ENCODE measurements at places on chromosomes 6 and 20. TPM values are rescaled to one million over a fixed set of nuclear protein-coding genes. Genes with fewer than 3 reads are reported as not detected.

CST5 gene
- total RNA-seq: not detected

GTPBP2 gene
- total RNA-seq: 38.0 TPM

DPPA5 gene
- not detected for total RNA-seq

COL20A1 gene
- 8.8 TPM for total RNA-seq

L3MBTL1 gene
- 50.8 TPM for total RNA-seq

SLC17A1 gene
- not detected for total RNA-seq

TMEM14B gene
- total RNA-seq: 59.3 TPM

B4GALT5 gene
- 38.9 TPM for total RNA-seq

PREX1 gene
- total RNA-seq: 171 TPM

RAD21L1 gene
- total RNA-seq: 2.3 TPM

PCIF1 gene
- total RNA-seq: 39.4 TPM

GSTA2 gene
- not detected for total RNA-seq

FYN gene
- total RNA-seq: 218 TPM

XRN2 gene
- 30.2 TPM for total RNA-seq

LY6G6F gene
- not detected for total RNA-seq

TRIM40 gene
- total RNA-seq: not detected

MATN4 gene
- 0.23 TPM for total RNA-seq

IL17F gene
- not detected for total RNA-seq

MLN gene
- total RNA-seq: not detected

RFX6 gene
- total RNA-seq: not detected

THBD gene
- total RNA-seq: 1.6 TPM

OPRL1 gene
- total RNA-seq: 13.6 TPM

SIRPB2 gene
- 5.1 TPM for total RNA-seq

CLVS2 gene
- 38.0 TPM for total RNA-seq

RNF39 gene
- not detected for total RNA-seq

C6orf15 gene
- not detected for total RNA-seq

RARS2 gene
- 22.3 TPM for total RNA-seq

FNDC11 gene
- total RNA-seq: 0.26 TPM

ZC2HC1B gene
- total RNA-seq: 0.41 TPM

PTCRA gene
- not detected for total RNA-seq

FOXS1 gene
- total RNA-seq: 1.1 TPM

CFB gene
- 21.8 TPM for total RNA-seq
